ENCODE measurements at places on chromosomes 1 and 21.

GRCh38 chr1:226649780-226650179 lies 89.3 kb downstream of the ITPKB start:
- no peak for DNase-seq

DNA sequence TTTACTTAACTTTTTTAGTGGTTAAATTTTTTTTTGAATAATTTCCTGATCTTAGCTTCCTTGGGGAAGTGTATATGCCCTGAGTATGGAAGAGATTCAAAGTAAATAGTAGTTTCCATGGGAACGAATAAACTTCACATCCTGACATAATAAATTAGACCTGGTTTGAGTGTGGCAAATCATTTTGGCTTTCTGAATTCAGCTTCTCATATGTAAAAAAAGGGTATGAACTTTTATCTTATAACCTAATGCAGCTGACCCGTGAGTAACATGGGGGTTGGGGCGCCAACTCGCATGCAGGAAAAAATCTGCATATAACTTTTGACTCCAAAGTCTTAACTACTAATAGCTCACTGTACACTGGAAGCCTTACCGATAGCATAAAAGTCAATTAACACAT lies 736.8 kb upstream of the NCAM2 start:
- no peak for DNase-seq

- DNase-seq = no peak
Measured at GRCh38 chr1:19533626-19534025, 48.3 kb upstream of the CAPZB start.

GRCh38 chr1:14616632-14617396 lies 18.3 kb downstream of the KAZN start:
- no peak for DNase-seq

DNA sequence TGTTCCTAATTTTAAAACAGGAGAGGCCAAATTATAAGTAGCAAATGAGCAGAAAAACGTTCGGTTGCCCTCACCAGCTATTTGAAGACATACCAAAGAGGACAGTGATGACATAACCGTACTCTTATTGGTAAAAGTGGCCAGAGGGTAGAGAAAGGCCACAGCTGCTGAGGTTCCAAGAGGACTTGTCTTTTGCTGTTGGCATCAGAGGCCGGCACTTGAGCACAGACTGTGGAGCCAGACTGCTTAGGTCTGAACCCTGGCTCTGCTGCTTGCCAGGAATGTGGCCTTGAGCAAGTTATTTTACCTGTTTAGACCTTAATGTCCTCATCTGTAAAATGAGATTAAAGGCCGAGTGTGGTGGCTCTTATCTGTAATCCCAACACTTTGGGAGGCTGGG lies 14.9 kb downstream of the ETV3L start:
- no peak for DNase-seq

DNA sequence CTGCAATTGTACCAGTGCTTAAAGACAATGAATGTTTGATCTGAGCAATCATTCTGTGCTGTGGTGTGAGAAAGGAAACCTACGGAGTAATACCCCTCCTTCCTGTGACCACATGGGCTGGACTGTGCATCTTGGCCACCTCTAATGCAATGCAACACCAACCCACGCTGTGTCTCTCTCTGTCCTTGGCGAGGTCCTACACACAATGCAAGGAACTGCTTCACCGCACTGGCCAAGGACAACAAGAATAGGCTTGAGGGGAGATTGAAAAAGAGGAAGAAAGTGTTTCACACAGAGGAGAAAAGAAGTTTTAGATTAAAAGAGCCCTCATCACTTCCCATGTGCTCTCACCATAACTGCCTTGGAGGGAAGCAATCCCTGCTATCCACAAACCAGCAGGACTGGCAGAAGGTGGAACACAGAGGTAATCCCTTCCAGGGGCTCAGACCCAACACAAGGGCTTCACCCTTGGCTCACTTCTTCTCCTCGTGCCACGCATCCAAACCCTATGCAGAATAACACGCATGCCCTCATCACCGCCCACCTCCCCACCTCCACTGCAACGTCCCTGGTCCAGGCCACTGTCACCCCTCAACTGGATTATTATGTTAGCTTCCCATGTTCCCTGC lies 112.5 kb upstream of the ERG start:
- no peak for DNase-seq

DNA sequence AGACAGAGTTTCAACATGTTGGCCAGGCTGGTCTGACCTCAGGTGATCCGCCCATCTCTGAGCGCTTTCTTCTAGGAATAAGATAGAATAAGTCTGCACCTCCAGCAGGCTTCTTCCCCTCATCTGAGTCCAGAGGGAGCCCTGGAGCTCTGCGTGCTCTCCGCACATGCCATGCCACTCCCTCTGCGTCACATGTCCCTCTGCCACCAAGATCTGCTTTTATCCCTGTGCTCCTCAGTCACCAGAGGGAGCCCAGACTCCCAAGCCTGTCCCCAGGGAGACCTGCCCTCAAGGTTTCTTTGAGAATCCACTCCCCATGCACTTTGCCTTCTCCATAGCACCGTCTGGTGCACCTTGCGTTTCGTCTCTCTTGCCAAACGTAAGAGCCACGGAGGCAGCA lies 213.0 kb downstream of the CAMTA1 start:
- DNase-seq = no peak

DNA sequence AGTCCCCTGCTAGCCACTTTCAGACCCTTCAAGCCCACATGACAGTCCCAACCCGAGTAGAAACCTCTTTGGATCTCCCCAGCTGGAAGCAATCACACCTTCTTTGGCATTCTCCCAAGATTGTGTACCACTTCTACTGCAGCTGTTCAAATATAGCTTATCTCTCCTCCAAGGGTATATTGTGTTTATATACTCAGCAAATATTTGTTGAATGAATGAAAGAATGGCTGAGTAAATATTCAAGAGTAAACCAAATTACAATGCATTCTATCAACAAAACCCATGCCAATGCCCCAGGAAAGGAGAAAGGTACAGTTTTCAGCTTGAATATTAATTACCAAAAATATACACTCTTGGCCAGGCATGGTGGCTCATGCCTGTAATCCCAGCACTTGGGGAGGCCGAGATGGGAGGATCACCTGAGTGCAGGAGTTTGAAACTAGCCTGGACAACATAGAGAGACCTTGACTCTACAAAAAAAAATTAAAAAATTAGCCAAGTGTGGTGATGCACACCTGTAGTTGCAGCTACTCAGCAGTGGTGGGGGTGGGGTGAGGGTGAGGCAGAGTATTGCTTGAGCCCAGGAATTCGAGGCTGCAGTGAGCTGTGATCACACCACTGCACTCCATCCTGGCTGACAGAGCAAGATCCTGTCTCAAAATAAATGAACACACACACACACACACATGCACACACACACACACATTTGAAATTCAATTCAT lies 68.5 kb downstream of the NIBAN1 start:
- DNase-seq = no peak

DNA sequence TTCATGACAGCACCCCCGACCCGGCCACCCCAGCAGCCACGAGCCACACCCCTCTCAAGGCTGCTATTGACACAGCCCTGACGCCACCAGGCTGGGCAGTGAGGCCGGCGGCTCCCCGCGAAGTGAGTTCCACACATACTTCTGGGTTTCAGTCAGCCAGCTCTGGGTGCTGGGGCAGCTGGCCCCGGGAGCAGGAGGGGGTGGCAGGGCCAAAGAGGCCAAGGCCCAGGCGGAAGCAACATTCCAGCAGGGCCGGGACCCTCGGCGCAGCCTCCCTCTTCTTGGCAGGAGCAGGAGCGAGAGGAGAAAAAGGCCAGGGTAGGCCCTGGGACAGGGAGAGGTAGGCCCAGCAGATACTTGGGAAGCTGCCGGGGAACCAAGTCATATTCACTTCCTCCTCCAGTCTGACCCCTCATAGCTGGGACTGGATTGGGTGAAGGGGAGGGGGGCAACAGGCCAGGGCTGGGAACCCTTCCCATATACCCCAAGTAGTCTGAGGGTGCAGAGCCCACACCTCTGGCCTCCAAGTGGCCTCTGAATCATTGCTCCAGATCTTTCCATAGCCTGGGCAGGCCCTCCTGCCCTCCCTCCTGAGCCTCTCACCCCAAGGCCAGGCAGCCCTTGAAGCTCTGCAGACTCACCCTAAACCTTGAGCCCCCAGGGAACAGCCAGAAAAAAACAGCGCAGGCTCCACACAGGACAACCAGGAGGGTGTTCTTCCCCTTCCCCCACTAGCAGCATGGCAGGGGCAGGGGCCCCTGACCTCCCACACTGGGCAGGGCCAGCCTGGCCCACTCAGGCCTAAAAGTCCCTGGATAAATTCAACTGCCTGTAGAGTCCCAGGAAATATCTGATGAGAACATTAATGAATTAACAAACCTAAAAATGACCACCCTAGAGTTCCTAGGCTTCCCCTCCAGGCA lies 5.7 kb downstream of the HSPG2 start:
- DNase-seq = peak; percentile 88

GRCh38 chr1:111162488-111162880 lies 22.5 kb downstream of the CEPT1 start:
- DNase-seq = no peak

GRCh38 chr1:231177936-231178335 lies 16.1 kb downstream of the TRIM67 start:
- no peak for DNase-seq

DNA sequence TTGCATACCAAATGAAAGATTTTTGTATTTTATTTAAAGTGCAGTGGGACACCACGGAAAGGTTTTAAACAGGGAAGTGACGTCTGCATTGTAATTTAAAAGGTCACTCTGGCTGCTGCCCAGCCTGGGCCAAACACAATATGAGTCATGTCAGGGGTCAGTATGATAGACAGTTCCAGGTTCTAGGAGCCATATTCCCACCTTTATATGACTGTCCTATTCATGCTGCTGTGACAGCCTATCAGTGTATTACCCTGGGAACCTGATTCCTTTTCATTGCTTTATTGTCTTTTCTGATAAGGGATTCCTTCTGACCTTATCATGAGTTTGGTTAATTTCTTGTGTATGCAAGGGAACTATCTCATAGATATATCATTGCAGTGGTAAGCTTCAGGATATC lies 5.3 kb downstream of the VANGL1 start:
- no peak for DNase-seq

- DNase-seq = no peak
Measured at GRCh38 chr1:9385801-9386573, 93.3 kb downstream of the SPSB1 start.

DNA sequence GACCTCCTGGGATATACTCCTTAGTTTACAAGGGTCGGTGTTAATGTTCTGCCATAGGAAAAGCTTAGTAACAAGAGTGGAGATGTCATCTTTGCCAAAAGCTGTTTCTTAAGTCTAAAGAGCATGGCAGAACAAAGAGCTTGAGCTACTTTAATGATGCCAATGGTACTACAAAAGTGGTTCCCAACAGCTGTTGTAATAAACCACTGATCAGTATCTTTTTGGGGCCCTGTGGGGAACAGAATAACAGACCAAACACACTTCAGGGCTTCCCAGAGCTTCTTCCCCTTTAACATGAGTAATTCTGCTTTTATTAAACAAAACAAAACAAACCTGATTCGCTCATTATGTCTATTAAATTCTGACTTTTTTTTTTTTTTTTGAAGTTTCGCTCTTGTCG lies 116.3 kb downstream of the NCAM2 start:
- DNase-seq = no peak

- DNase-seq = no peak
Measured at GRCh38 chr1:153677718-153678518, 570 bp upstream of the NPR1 start.

- DNase-seq = no peak
Measured at GRCh38 chr1:97632075-97632474, 288.8 kb downstream of the DPYD start.

DNA sequence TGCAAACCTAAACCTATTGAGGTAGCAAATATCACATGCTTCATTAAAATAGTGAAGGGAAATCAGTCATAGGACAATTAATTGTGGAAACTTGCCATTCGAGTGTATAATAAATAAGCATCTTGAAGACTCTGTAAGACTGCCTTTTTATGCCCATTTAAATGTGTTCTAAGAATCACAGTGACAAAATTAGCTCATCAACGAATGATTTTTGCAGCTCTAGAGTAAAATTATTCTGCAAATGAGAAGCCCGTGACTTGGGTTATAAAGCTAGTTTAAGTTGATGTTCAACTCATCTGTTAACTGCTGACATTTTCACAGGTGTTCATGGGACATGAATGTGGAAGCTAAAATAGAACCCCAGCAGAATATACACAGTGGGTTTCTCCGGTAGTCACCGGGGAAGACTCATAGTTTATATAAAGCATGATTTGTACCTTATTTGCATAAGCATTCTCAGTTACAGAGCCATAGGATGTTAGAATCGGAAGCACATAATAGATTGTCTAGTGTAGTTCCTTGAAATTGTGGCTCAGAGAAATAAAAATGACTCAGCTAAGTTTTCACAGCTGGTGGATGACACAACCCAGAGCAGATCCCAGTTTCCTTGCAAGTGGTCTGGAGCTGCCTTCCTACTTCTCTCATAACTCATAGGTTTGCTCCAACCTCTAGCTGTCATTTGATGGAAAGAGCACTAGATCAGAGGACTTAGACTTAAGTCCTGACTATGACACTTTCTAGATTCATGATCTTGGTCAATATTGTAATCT lies 107.3 kb downstream of the UCHL5 start:
- peak; percentile 56 for DNase-seq

Measured in GM04504 (cell line).